Activated CD4-positive, alpha-beta T cell treated with anti-CD3 and anti-CD28 coated beads, Interleukin-2, amount 10 ng/mL, durations not matched to agents 24 days and 14 days (primary cell): ENCODE measurements at places on chromosomes 12 and 14.
A peak's percentile ranks its signal among the peaks of the same experiment; 100 is the strongest.

DNA sequence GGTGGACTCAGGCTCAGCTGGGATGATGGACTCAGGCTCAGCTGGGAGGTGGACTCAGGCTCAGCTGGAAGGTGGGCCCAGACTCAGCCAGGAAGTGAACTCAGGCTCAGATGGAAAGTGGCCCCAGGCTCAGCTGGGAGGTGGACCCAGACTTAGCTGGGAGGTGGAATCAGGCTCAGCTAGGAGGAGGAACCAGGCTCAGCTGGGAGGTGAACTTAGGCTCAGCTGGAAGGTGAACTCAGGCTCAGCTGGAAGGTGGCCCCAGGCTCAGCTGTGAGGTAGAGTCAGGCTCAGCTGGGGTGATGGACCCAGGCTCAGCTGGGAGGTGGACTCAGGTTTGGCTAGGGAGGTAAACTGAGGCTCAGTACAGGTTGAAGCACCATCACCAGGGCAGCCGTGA, 21.8 kb upstream of the C14orf180 start:
- DNase-seq = no peak

DNA sequence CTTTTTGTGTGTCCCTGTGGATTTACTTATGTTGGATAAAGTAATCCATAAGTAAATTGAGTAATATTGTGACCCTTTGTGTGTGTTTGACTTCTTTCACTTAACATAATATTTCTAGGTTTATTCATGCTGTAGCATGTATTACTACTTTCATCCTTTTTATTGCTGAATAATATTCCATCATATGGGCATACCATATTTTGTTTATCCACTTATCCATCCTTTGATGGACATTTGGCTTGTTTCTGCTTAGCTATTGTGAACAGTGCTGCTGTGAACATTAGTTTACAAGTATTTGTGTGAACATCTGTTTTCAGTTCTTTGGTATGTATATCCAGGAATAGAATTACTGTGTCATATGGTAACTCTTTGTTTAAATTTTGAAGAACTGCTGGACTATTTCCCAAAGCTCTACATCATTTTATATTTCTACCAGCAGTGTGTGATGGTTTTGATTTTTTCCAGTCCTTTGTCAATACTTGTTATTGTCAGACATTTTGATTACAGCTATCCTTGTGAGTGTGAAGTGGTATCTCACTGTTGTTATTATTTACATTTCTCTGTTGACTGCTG, 25.2 kb downstream of the G2E3 start:
- DNase-seq = no peak

- no peak for DNase-seq
Observed at GRCh38 chr12:94623161-94623920, 27.0 kb downstream of the TMCC3 start.

- DNase-seq = no peak
Observed at GRCh38 chr14:56390859-56391258, 188.7 kb upstream of the TMEM260 start.

- no peak for DNase-seq
Observed at GRCh38 chr12:68771223-68771925, 25.4 kb downstream of the SLC35E3 start.

DNA sequence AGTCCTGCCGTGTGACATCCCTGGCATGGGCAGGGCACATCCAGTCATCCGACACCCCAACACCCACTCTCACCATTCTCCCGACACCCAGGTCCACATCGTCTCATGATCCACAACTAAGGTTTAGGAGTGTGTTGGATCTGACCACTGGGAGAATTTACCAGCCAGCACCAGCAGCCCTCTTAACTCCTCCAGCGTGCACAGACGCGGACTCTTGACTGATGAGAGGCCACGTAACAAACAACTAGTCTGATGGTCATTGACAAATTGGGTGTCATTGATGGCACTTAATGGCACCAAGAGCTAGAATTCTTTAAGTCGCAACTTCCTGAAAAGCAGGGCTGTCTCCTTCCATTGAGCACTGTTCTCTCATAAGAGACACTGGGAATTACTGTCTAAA, 203.0 kb upstream of the SFSWAP start:
- no peak for DNase-seq

GRCh38 chr14:28294834-28295440, 471.6 kb upstream of the FOXG1 start:
- DNase-seq = no peak

GRCh38 chr12:90098132-90098779, 389.6 kb upstream of the ATP2B1 start:
- peak; percentile 27 for DNase-seq

- no peak for DNase-seq
Observed at GRCh38 chr12:15763328-15763727, 25.9 kb downstream of the EPS8 start.

DNA sequence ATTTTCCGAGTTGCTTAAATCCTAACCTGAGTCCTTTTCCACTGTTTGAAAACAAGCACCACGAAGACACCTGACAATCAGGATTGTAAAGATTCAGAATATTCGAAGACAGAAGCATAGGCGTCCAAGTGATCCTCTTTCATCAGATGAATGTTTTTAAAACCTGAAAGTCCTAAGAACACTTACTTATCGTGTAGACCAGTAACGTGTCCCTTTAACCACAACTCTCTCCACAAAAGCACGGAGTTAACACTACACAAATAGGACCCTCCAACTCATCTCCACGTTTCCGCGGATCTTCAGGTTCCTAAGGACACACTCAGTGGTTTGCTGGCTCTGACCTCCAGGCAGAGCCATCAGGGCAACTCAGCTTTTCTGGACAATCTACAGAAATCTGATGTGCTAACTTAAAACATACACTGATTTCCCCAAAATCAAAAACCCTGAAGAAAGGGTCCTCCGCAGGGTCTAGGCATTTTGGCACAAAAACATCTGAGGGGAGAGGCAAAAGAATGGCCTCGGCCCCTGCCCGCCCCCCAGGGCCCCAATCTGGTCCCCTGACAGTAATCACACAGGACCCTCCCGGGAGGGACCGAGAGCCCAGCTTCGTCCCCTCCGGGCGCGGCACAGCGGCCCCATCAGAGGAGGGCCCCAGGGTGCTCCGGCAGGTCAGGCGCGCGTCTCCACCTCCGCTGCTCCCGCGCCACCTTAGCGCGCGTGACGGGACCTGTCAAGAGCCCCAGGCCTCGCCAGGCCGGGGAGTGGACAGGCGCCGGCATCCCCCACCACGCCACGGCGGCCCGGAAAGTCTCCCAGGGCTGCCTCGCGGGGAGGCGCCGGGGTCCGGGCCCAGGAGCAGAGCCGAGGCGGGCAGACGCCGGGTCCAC, 925 bp downstream of the DICER1 start:
- no peak for DNase-seq

DNA sequence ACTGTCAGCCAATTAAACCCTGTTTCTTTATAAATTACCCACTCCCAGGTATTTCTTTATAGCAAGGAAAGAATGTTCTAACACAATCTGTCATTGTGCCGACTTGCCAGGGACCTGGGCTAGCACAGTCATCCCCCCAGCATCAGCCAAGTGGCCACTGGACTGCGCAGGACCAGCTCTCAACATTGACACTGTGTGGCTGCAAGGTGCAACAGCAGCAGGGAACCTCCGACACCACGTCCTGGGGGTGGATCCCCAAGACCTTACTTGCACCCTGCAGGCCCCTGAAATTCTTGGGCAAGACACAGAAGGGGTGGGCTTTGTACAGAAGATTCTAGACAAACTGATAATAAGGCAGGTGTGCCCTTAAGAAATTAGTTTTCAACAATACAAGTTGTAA, 309.5 kb downstream of the GLT1D1 start:
- no peak for DNase-seq

- DNase-seq = no peak
Observed at GRCh38 chr14:64715628-64716412, 11.6 kb downstream of the PLEKHG3 start.

DNA sequence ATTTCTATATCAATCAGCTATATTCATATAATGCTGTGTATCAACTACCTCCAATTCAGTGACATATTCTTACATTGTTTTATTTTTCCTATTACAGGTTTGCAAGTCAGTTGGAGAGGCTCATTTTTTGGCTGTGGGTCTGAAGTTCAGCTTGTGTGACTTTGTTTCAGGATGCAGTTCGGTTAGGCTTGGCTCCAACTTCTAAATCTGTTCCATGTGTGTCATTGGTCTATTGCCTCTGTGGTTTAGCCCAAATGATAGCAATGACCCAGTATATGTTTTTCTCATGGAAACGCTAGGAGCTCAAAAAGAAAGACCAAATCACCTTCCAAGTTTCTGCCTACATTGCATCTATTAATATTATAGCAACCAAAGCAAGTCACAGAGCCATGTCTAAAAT, 848.6 kb upstream of the LRFN5 start:
- no peak for DNase-seq

DNA sequence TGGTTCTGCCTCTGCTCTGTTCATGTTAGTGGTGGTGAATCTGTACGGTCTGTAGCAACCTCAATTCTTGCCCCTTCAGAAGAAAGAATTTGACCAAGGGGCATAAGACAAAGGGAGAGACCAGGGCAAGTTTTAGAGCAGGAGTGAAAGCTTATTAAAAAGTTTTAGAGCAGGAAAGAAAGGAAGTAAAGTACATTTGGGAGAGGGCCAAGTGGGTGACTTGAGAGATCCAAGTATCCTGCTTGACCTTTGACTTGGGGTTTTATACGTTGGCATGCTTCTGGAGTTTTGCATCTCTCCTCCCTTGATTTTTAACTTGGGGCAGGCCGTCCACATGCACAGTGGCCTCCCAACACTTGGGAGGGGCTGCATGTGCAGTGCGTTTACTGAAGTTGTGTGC, 225.0 kb downstream of the CRADD start:
- no peak for DNase-seq

DNA sequence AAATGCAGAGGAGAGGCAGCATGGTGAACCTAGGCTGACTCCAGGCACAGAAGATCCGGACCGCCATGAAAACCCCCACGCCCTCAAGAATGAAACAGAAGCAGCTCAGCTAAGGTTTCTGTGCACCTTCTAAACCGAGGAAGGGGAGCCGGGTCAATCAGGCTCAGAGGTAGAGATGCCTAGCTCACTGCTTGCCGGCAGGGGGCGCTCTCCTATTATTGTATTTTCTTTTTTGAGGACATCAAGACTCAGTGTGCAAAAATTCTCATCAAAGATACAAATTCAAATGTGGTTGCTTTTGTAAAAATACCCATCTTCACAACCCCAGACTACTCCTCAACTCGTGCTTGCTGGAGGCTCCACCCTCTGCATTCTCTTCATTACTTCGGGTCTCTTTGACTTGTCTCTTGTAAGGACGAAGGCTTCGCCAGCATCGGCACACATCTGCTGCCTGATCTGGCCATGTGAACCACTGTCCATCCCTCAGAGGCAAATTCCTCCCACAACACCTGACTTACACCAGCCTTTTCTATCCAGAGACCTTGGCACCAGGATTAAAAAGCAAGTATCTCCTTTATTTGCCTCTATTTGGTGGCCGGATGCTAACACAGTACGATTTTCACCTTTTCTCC, 33.4 kb upstream of the RNASE3 start:
- DNase-seq = peak; percentile 91

GRCh38 chr14:100321473-100322137, 1.5 kb upstream of the SLC25A47 start:
- DNase-seq = no peak

- DNase-seq = no peak
Observed at GRCh38 chr12:80175307-80175930, 76.1 kb downstream of the OTOGL start.

DNA sequence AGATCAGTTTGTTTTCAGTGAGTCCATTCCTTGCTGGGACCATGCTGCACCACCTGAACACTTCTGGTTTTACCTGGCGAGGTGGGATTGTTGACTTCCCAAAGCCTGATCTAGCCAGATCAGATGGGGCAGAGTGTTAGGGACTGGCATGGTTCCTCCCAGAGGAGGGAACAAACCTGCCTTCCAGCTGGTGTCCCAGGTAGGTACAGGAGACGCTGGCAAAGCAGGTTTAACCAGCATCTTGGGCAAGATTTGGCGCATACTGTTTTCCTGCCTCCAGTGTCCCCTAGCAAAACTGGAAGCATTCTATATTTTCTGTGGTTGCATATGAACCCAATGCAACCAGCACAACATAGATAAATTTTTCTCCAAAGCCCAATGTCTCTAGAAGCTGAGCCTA, 14.6 kb upstream of the FOS start:
- DNase-seq = no peak

DNA sequence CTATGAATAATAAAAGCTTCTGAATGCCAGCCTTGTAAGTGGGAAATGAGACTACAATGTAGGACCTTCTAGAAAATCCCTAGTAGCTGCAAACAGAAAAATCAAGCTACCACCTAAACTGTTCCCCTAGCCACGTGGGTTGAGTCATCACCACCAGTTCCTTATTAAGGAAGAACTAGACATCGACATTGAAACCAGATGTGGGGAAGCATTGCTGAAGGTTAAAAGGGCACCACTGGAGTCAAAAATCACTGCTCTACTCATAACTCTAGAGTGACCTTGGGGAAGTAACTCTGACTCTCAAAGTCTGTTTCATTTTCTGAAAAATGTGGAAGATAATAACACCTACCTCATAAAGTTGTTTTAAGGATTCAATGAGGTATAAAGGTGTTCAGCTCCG, 9.4 kb upstream of the CNIH1 start:
- peak; percentile 34 for DNase-seq

GRCh38 chr12:90460681-90461080, 494.3 kb downstream of the CCER1 start:
- DNase-seq = no peak

DNA sequence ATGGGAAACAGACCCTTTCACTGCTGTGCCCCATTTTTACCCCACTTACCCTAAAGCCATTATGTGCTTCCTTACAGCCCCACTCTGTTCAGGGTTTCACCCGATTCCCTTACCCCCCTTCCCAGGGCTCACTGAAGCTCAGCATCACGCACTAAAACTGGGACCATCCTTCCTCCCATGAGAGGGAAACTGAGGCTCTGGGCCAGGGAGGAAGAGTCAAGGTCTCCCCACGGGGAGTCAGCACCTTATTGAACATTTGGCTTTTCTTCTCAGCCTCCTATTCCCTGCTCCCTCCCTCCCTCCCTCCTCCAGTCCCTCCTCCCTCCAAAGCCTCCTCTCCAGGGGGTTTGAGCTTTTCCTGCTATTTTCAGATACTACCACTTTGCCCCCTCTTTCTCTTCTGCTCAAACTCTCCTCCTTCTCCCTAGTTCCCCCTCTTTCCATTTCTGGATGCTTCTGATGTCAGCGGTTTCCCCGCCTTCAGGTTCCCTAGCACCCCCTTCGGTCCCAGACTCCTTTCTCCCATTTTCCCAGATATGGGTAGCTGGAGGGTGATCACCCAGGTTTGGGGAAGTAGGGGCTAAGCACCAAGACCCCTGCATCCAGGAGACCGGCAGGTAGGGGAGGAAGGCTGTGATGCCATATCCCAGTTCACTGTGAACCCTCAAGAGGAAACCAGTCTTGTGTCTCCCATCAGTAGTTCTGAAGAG, 960 bp downstream of the GPR162 start:
- no peak for DNase-seq
